Activated naive CD4-positive, alpha-beta T cell (primary cell): ENCODE measurements at places on chromosomes 6 and 20.

GRCh38 chr6:324729-325125 is 32.4 kb downstream of the DUSP22 start:
- no peak for DNase-seq

DNA sequence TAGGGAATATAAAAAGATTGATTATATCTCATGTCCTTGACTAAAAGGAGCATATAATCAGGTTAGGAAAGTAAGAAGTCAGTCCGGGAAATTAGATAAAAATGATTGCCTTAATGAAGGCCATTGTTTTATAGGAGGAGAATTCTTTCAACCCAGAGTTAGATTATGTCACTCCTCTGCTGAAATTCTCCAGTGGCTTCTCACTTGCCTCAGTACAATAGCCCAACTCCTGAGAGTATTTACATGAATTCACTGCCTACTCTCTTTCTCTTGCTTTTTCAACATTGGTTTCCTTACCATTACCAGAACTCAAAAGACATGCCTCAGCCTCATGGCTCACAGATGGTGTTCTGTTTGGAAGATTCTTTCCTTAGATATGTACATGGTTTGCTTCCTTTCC is 114.9 kb downstream of the EPHA7 start:
- no peak for DNase-seq

GRCh38 chr20:53706466-53707370 is 113.1 kb upstream of the ZNF217 start:
- no peak for DNase-seq

DNA sequence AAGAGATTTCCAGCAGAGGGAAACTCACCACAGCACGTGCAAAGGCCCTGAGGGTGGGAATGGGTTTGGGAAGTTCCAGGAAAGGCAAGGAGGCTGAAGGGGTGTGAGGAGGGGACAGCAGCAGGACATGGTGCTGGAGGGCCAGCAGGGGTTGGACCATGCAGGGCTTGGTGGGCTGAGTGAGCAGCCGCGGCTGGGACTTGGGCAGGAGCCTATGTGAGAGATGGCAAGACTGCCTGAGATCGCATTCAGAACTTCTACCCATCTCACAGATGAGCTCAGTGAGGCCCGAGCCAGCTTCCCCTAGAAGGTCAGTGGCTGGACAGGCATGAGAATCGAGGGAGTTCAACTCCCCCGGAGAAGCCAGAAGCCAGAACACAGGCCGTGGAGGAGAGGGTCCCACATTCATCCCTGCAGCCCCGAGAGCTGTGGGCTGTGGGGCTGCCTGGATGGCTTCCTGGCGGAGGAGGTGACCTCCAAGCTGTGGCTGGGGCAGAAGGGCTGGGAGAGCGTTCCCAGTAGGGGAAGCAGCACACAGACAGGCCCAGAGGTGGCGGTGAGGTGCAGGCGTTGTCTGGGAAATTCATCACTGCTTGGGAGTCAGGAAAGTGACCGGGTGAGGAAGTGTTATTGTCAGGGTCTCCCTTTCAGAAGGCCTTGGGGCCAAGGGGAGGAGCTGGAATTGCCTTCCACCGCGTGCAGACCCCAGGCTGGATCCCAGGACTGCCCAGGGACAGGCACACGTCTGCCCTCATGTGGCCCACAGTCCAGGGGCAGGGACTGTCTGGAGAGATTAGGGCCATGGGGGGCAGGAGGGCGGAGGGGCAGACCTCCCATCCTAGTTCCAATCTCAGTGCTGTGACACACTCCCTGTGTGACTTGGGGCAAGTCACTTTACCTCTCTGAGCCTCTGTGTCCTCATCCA is 103.8 kb downstream of the CEBPB start:
- DNase-seq = no peak

- DNase-seq = no peak
These were observed 44.7 kb downstream of the TNFAIP3 start for GRCh38 chr6:137911675-137912191.

DNA sequence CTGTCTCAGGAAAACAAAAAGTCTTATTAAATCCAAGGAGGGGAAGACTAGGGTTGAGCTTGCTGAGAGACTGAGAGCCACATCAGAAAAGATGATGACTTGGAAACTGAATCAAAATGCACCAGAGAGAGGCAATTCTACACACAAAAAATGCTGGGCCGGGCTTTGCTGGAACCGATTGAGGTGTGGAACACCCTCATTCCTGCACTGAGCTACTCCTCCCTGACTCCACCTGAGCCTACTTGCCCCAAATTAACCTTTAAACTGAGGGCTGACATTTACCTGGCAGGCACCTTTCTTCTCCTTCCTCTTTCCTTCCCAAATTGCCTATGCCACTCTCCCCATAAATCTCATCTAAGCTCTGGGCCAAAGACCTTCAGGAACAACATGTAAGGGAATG is 40.8 kb upstream of the MBOAT1 start:
- no peak for DNase-seq

GRCh38 chr20:48630342-48631075 is 197.3 kb downstream of the PREX1 start:
- no peak for DNase-seq

DNA sequence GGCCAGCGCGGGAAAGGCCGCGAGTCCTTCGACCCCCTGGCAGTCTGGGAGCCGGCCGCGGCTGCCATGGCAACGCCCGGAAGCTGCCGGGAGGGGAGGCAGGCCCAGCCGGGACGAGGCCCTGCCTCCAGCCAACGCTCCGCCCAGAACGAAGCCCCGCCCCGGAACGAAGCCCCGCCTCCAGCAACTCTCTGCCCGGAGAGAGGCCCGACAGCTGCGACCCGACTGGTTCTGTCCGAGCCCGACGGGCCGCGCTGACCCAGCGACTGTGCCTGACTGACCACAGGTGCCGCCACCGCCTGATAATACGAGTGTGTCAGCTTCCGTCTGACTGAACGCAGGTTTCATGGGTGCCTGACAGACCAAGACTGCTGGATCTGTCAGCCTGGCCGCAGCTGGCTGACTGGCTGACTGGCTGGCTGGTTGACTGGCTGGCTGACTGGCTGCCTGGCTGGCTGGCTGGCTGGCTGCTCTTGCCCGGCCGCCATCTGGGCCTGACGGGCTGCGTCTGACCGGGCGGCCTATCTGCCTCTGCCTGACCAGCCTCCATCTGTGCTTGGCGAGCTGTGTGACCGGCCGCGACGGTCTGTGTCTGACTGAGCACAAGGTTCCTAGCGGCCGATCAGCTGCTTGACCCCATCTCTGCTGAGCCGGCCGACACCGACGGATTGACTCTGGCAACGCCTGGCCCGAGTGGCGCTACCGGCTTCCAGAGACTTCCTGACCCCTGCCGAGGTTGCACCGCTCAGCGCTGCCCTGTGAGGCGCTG is 89.7 kb upstream of the EPB41L1 start:
- peak; percentile 88 for DNase-seq

DNA sequence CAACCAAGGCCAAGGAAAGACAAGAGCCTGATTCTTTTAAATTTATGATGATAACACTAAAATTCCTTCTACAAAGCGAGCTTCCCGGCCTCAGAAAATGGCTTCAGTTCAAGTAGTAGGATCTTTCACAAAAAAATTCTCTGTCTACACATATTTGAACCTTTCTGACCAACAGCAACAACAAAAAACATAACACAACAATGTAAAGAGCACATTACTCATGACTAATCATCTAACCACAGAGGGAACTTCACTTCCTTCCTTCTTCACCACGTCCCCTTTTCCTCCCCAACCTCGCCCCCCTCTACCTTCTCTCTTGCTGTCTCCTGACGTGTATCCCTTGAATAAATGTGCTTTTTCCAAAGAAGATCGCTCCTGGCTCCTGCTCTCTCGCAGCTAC is 228.2 kb downstream of the MYLK4 start:
- DNase-seq = no peak

DNA sequence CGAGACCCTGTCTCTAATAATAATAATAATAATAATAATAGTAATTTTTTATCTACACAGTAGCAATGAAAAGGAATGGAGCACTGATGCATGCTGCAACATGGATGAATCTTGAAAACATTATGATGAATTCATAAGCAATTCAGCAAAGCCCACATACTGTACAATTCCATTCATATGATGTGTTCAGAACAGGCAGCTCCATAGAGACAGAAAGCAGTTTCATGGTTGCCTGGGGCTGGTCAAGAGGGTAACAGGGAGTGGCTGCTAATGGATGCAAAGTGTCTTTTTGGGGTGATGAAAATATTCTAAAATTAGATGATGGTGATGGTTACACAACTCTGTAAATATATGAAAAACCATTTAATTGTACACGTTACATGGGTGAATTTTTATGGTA is 43.6 kb downstream of the SLC24A3 start:
- DNase-seq = no peak

- DNase-seq = no peak
These were observed 36.0 kb upstream of the MPC1 start for GRCh38 chr6:166418691-166419143.

GRCh38 chr20:22371843-22372242 is 212.5 kb downstream of the FOXA2 start:
- no peak for DNase-seq

DNA sequence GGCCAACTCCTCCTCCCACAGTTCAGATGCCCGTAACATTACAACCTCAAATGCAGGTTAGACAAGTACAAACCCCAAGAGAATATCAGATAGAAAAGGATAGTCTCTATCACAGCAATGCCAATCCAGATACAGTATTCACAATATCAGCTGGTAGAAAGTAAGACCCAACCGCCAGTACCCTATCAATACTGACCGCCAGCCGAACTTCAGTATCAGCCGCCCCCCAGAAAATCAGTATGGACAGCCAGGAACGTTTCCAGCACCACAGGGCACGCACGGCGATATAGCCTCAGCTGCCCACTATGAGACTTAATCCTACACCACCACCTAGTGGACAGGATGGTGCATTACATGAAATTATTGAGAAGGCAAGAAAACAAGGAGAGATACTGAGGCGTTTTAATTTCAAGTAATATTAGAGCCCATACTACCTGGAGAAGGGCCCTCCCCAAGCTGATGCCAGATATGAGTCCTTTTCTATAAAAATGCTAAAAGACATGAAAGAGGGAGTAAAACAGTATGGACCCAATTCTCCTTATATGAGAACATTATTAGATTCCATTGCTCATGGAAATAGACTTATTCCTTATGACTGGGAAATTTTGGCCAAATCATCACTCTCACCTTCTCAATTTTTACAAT is 17.6 kb upstream of the EIF2S2 start:
- DNase-seq = peak; percentile 14

DNA sequence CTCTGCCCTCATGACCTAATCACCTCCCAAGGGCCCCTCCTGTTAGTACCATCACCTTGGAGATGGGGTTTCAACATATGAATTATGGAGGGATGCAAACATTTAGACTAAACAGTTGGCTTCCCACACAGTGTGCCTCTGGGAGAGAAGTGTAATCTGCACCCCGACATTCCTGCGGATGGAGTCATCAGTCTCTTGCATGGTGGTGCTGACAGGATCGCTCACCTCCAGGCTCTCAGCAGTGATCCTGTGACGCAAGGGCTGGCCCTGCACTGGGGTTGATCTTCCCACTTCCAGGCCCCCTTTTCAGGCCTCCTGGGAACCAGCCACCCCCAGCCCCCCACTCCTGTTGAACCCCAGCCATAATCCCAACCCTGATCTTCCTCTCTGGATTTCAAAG is 16.0 kb upstream of the PI16 start:
- DNase-seq = no peak

GRCh38 chr6:39079197-39080125 is 30.9 kb downstream of the GLP1R start:
- DNase-seq = no peak

DNA sequence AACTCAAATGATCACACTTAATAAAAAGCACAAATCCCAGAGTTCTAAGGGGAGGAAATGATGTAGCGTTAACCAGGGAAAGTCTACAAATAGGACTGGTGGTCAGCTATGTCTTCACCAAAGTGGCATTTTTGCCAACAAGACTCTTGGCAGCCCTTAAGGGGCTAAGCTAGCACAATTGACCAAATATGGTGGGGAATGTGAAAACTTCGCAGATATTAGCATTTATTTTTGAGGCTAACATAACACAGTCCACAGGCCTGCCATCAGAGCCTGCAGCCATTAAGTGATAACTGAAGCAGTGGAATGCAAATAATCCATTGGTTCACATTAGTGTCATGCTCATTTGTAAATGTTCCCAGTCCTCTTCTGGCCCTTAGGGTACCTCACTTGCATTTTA is 274.6 kb downstream of the FOXC1 start:
- DNase-seq = no peak

DNA sequence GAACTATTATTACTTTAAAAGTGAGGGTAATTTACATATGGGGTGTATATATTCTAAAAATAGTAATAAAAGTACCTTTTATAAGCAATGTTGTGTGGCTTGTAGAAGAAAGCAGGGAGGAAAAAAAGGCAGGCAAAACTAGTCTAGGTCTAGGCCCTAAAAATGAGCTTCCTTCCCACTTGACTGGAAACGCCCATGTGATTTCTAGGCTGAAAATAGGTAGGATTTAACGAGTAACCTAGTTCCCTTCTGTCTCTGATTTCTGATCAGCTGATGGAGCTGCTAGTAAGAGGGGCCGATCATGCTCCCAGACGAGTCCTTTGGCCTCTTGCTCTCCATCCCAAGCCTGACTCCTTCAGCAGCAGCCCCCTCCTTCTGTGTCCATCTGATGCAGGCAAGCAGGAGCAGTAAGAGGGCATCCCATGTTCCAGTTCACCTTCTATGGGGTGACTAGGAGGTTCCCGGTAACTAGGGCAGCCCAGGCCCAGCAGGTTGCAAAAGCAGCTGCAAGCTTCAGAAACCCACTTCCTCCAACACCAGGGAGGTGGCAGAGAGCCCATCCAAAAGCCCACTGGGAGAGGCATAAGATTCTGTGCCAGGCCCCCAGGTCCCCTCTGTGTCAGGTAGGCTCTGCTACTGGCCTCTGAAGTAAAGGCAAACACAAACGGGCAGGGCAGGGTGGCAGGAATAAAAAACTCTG is 24.4 kb downstream of the TBC1D20 start:
- no peak for DNase-seq

- no peak for DNase-seq
These were observed 1235.4 kb upstream of the GJE1 start for GRCh38 chr6:140897349-140897748.

DNA sequence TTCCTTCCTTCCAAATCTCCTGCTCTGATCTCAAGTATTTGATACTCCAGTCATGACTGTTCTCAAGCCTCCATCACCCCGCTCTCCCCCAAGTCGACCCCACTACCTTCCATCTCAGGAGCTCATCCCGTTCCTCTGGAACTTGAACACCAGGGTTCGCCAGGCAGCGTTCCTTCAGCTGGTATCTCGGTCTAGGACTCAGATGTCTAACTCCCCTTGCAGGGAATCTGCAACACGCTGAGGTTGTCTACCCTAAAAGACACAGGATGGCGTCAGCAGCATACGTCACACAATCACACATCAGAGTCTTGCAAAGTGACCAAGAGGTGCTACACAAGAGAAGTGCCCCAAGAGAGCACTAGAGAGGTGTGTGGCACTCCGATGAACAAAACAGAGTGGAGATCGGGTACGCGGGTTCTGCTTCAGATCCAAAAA is 706 bp downstream of the ZNF184 start:
- peak; percentile 52 for DNase-seq

GRCh38 chr20:24916412-24916811 is 32.7 kb upstream of the CST7 start:
- no peak for DNase-seq

DNA sequence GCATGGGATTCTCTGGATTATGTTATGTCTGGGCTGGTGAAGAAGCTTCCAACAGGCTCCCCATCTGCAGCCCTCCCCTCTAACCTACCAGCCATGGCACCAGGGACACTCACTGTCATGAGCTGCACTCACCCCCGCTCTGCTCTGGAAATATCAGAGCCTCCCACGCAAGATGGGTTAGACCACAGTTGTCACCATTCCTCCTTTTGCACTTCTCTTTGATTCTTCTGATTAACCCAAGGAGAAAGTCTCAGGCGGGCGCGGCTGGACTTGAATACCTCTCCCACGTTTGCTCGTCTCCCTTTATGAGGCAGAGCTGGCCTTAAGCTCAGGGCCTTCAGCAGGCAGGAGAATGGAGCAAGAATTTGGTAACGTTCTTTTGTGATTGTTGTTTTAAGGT is 128.1 kb downstream of the CEBPB start:
- no peak for DNase-seq
